ENCODE measurements at places on chromosomes 1 and 21.

GRCh38 chr1:32182060-32182459 lies 2.6 kb downstream of the TXLNA start:
- no peak for DNase-seq

- DNase-seq, result no peak
These were observed 82.0 kb upstream of the ATP1A1 start for GRCh38 chr1:116291024-116291423.

DNA sequence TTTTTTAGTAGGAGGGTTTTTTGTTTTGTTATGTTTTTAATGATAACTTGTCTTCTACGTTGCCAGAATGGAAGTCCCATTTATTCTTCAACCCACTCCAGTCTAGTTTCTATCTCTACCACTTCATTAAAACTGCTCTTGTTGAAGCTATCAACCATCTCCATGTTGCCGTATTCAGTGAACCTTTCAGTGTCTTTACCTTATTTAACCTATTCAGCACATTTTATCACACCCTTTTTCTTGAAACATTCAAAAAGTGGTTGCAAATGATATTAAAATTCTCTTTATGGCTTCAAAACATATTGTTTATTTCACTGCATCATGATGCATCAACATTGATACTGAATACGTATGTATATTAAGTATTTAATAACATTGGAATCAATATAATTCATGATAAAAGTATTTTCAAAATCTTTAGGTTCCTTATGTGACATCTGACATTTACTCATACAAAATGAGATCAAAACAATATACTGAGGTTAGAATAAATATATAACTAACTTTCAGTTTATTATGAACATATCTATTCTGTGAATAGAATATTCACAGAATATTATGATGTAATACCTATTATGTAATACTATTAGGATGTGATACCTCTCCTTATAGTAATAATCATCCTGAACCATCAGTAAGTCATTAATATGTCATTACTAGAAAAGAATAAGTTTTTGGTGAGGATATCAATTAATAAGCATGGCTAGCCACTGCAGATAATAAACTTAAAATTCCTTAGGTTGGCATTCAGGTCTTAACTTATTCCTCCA lies 52.0 kb upstream of the ADAR start:
- no peak for DNase-seq

- DNase-seq, result no peak
These were observed 9.7 kb downstream of the HSD3B1 start for GRCh38 chr1:119516680-119517079.

DNA sequence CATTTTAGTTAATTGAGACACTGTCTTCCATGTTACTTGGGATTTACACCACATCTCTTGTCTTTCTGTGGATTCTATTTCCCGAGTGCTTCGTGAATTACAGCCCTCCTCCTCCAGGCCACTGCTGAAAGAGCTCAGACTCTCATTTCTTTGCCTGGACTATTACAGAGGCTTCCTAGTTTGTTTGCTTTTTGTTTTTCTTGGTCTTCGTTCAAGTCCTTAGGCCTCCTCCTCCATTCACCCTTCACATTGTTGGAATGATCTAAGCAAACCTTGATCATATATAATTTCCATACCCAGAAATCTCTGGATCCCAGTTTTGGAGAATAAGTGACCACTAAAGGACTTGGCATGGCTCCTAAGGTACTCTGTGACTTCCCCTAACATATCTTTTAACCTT lies 94.1 kb downstream of the CNIH3 start:
- no peak for DNase-seq
